ENCODE measurements at places on chromosomes 1 and 21. TPM values are rescaled to one million over a fixed set of nuclear protein-coding genes. Genes with fewer than 3 reads are reported as not detected.

DNA sequence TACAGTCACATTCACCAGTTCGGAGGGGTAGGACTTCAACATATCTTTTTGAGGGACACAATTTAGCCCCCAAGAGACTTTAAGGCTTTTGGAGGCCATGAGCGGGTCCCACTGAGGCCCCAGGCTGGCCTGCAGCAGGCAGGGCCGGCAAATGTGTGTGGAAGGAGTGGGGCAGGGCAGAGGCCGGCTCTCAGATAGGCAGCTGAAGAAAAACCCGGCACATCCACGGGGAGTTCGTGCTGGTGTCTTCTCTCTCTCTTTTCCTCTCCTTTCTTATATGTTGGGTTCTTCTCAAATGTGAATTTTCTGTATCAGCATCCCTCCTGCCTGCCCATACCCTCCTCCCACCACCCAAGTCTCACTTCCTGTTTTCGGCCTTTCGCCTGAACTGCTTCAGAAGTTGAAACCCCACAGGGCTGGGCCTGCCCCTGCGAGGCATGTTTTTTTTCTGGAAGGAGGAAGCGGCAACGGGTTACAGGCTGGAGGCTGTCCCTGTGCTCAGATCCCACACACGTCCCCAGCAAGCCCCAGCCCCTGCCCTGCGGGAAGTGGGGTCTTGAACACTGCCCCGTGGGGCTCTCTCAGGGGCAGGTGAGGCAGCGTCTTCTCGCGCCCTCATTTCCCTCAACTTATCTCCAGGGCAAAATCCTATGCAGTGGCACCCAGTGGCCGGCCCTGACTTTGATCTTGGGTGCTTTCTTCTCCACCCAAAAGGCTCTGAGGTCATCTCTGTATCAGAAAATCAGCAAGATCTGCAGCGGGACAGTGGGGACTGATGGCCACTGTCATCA is 9.7 kb upstream of the UMODL1 start:
- no peaks in the 10 kb centered on the region for H3K27me3 ChIP-seq
- peaks cover 60% of the 10 kb centered on the region for H3K4me1 ChIP-seq
- no peaks in the 10 kb centered on the region for H3K36me3 ChIP-seq
- DNase-seq = peak; percentile 61

- H3K27ac ChIP-seq = no peak overlapping the region
- no peaks in the 10 kb centered on the region for H3K36me3 ChIP-seq
- no peaks in the 10 kb centered on the region for H3K27me3 ChIP-seq
- no peak overlapping the region for H3K4me3 ChIP-seq
Observed at GRCh38 chr1:177385760-177386698, 215.3 kb downstream of the BRINP2 start.

GRCh38 chr1:25011275-25011674 is 81.2 kb upstream of the RUNX3 start:
- no peaks in the 10 kb centered on the region for H3K36me3 ChIP-seq
- H3K27ac ChIP-seq = no peak overlapping the region
- no peak for DNase-seq
- peaks cover 12% of the 10 kb centered on the region for H3K27me3 ChIP-seq
- H3K4me1 ChIP-seq = peaks cover 13% of the 10 kb centered on the region

DNA sequence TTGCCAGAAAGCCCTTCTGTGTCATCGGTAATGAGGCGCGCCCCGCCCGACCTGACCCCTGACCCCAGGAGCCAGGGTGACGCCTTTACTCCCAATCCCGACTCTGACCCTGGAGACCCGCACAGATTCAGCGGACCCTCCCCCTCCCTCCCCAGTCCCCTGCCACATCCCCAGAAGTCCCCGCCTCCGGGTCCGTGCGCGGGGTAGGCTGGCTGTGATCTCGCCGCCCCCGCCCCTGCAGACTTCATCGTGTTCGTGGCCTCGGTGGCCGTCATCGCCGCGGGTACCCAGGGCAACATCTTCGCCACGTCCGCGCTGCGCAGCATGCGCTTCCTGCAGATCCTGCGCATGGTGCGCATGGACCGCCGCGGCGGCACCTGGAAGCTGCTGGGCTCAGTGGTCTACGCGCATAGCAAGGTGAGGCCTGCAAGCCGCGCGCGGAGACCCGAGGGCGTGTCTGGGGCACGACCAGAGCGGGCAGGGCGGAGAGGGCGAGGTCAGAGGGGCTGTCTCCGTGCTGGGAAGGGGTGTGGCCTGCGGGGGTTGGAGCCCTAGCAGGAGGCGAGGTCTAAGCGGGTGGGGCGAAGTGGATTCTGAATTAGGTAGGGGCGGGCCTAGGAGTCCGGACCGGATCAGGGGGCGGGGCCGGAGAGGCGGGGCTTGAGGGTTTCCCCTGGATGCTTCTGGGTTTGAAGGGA is 34.8 kb downstream of the KCNQ4 start:
- peaks cover 6% of the 10 kb centered on the region for H3K4me1 ChIP-seq
- peak; percentile 89 for DNase-seq
- H3K27me3 ChIP-seq = peaks cover 4% of the 10 kb centered on the region
- peaks cover 9% of the 10 kb centered on the region for H3K36me3 ChIP-seq
- peak overlapping the region; percentile 35 for H3K4me3 ChIP-seq

GRCh38 chr1:62407398-62408009 is 29.3 kb upstream of the USP1 start:
- no peaks in the 10 kb centered on the region for H3K4me1 ChIP-seq
- H3K27me3 ChIP-seq = no peaks in the 10 kb centered on the region
- H3K36me3 ChIP-seq = no peaks in the 10 kb centered on the region
- no peak overlapping the region for H3K27ac ChIP-seq
- DNase-seq = no peak

DNA sequence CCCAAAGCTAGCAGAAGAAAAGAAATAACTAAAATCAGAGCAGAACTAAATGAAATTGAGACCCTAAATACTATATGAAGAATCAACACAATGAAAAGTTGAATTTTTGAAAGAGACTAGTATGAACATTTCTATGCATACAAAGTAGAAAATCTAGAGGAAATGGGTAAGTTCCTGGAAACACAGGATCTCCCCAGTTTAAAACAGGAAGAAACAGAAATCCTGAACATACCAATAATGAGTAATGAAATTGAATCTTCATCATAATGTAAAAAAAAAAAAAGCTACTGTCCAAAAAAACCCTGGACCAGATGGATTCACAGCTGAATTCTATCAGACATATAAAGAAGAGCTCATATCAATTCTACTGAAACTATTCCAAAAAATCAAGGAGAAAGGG is 233.5 kb downstream of the PLPP3 start:
- H3K36me3 ChIP-seq = no peaks in the 10 kb centered on the region
- no peaks in the 10 kb centered on the region for H3K4me1 ChIP-seq
- H3K27me3 ChIP-seq = no peaks in the 10 kb centered on the region
- no peak overlapping the region for H3K4me3 ChIP-seq

LRRC38 gene
- total RNA-seq = not detected

FCRL6 gene
- not detected for total RNA-seq

HSPB7 gene
- total RNA-seq = 32.1 TPM

DEPDC1 gene
- not detected for total RNA-seq

CCDC27 gene
- not detected for total RNA-seq
